EL (cell line): ENCODE measurements at places on chromosomes 7 and 10.

GRCh38 chr10:92714152-92714845 is 24.5 kb downstream of the HHEX start:
- DNase-seq: no peak

- DNase-seq: no peak
These were observed 311.0 kb downstream of the ANKRD30A start for GRCh38 chr10:37436357-37436756.

DNA sequence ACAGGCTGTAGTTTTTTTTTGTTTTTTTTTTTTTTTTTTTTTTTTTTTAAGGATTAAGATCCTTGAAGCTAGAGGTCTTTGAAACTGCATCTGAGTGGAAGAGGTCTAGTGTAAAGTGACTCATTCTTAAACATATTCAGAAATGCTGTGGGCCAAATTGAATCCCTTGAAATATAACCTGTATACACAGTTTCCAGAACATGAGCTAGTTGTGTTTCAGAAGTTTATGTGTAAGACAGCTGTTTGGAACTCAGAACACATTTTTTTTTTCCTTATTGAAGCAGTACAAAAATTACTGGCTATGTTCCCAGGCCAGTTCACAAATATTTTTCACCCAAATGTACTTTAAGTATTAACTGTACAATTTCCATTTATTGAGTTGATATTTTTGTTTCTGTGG is 67.9 kb downstream of the PPP1R9A start:
- DNase-seq: peak; percentile 37

DNA sequence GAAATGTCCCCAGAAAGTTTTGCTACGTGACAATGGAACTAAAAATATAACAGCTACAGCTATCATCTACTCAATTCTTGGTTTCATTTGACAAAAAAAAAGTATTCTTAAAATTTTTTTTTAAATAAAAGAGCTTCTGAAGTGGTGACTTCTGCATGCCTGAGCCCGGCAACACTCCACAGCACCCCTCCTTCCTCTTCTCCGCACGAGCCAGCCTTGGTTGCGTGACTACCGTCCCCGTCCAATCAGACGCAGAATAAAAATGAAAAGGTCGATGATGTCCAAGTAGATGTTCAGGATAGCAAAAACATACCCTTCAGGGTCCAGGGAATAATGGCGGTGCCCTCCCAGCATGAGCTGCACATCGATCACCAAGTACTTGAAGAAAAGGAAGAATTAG is 34.5 kb upstream of the GATAD1 start:
- DNase-seq: no peak

DNA sequence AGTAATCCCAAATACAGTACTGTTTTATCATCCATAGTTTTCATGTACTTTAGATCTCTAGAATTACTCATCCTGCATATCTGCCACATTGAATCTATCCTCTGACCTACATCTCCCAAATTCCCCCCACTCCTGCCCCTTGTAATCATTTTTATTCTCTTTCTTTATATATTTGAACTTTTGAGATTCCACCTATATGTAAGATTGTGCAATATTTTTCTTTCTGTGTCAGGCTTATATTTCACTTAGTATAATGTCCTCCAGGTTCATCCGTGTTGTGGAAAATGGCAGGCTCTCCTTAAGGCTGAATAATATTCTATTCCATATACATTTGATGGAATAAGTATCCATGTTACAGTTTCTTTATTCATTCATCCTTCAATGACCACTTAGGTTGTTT is 640.4 kb downstream of the POM121L12 start:
- DNase-seq: no peak

DNA sequence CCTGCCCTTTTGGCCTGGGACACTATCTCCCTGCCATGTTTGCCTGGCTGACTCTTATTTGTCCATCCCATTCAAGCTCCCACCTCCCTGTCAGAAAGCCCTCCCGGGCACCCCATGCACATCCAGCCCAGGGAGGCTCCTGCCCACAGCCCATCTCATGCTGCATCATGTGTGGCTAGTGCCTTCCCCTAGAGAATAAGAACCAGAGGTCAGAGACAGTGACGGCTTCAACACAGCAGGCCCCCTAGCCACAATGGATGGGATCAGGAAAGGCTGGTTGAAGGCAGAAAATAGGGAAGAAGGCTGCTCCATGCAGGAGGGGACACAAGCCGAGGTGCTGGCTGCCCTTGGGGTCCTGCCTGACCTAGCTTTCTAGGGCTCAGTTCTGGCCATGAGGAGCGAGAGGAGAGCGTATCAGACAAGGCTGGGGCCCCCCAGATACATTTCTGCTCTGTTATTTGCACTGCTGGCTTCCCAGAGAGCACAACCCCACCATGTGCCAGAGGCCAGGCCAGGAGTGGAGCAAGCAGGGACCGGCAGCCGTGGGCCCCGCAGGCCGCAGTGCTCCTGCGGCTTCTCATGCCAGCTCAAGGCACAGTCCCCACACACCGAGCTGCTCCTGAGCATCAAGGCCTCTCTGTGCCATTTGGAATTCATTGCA is 161.1 kb upstream of the ZMIZ1 start:
- no peak for DNase-seq

DNA sequence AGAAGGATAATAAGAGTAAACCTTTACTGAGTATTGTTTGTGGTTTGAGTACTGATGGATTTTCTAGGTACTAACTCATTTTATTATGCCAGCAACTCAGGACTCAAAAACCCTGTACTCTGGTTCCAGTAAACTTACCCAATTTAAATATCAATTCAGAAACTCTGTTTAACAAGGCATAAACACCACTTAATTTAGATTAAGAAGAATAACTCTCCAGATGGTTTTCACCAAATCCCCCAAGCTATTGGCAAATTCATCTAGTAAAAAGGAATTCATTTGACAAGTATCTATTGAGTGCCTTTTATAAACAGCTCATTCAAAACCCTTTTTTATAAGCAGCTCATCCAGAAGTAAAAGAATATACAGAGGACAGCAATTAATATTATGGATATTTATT is 572.4 kb downstream of the PHTF2 start:
- no peak for DNase-seq

DNA sequence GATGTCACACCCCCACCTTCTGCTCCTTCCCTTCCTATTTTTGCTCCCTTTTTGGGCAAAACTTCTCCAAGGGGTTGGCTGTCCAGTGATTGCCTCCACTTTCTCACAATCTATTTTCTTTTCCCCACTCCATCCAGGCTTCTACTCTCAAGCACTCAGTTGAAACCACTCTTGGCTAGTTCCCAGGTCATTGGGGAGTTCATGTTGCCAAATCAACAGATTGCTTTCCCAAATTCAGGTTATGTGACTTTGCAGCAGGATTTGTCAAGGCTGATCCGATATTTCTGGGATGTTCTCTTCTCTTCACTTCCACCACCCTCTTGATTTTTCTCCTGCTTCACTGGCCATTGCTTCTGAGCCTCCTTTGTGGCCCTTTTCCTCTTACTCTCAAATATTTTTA is 258.7 kb upstream of the SLC26A5 start:
- DNase-seq: no peak

- DNase-seq: no peak
These were observed 5.0 kb downstream of the LRRC27 start for GRCh38 chr10:132336919-132337407.

DNA sequence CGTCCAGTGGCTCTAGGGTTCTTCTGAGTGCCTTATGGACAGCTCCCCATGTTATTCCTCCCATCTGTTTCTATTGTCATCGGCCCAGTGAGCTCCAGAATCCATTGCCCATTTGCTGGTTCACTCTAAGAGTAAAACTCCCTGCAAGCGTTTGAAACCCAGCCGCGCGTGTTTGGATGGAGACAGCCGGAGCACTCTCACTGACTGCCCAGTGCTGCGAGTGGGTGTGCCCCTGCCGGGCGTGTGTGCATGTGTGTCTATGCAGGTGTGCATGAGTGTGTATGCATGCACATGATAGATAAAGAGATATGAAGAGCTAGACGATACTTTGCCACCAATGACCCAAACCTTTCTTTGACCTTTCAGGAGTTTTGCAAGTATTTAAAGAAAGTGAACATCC is 347.2 kb upstream of the MKI67 start:
- DNase-seq: no peak

DNA sequence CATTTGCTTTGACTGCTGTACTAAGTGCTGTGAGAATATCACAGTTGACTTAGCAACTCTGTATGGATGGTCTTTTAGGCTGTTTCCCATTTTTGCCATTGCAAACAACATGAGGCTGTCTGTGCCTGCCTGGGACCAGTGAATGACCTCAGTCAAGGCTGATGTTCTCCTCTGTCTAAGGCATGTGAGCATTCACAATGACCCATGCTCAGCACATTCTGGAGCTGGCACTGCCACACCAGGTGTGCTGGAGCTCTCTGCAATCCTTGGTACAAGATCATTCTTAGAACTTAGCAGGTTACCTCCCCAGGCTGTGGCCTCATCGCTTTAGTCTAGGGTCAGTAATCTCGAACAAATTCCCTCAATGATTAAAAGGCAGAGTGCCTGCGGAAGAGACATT is 61.9 kb downstream of the SH3PXD2A start:
- no peak for DNase-seq

- no peak for DNase-seq
These were observed 67.6 kb downstream of the CAV1 start for GRCh38 chr7:116592445-116592844.

DNA sequence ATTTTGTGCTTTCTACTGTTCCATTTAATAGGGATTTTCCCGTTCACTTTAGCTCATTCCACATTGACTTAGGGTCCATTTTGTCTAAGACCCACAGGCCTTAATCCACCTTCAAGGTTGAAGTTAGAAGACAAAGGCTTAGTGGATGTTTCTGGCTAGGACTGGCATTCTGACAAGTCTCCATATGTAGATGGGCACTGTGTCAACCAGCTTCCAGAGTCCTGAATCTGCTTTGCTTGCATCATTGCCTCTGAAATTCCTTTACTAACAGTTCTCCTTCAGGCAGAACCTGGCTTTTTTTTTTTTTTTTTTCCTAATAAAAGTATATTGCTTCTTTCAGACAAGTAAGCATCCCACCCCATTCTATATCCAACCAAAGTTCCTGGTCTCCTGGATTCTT is 69.6 kb upstream of the PDCD4 start:
- peak; percentile 71 for DNase-seq

DNA sequence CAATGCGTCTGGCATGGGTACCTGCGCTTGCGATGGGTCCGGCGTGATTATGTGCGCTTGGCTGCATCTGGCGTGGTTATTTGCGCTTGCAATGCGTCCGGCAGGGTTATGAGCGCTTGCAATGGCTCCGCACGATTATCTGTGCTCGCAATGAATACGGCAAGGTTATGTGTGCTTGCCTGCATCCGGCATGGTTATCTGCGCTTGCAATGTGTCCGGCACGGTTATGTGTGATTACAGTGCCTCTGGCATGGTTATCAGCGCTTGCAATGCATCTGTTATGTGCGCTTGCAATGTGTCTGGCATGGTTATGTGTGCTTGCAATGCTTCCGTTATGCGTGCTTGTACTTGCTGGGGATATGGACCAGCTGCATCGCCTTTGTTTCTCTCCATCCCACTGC is 37.7 kb downstream of the RBAK start:
- DNase-seq: no peak

DNA sequence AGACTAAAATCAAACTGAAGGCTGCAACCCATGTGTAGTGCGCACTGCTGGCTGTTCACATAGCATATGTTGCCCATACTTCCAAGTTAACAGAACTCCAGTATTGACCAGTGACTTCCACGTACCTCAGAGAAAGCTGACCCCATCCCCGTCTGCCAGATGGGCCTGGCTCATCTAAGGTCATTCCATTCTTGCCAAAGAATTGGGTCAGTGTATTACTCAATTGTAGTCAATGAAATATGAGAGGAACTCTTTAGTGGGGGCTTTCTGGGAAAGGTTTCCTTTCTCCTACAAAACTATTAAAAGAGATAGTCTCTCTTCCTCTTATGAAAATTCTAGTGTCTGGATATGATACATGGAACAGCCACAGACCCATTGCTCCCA is 238.6 kb downstream of the COBL start:
- DNase-seq: no peak

DNA sequence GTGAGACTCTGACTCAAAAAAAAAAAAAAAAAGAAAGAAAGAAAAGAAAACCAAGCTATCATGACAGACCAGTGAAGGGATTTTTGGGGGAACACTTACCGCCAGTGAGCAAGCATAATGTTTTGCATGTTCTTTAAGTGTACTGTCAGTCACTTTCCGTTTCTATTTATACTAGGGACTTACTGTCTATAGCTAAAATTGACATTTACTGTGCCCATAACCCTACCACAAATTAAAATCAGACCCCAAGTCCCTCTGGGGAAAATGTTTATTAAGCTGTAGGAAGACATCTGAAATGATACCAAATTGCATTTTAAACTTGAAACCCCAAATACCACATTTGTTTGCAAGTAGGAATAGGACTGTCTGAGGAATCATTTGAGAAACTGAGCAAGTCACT is 252.8 kb downstream of the TRIL start:
- no peak for DNase-seq

DNA sequence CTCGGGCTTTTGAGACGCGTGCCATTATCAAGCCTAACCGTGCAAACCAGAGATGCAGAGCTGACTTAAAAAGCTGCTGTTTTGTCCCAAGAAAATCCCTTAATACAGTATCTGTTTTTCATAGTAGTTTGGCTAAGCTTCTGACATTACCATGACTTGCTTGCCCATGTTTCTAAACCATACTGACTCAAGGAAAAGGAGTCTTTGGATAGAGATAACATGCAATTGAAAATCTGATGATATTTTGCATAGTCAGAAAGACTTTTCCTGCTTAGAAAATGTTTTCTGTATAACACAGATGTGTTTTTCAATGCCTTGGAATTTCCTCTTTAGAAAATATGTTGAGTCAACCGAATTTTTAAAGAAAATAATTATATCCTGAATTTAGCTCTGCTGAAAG is 21.5 kb upstream of the AKR1E2 start:
- peak; percentile 38 for DNase-seq

DNA sequence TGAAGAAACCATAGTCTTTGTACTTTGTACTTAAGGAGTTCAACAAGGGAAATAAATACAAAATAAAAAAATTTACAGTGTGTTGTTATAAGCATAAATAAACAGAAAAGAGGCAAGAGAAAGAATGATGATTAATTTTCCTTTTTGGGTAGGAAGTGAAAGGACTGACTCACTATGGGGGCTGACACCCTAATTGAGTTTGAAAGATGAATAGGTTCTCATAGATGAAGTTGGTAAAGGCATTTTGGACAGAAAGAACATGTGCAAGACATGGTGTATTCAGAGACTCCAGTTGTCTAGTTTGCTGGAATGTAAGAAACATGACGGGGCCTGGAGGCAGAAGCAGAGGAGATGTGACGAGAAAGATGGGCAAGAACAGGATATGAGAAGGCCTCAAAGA is 83.7 kb downstream of the VPS50 start:
- peak; percentile 63 for DNase-seq

- DNase-seq: no peak
These were observed 1.1 kb upstream of the ACTR3C start for GRCh38 chr7:150324373-150324961.

- no peak for DNase-seq
These were observed 8.2 kb downstream of the LOXL4 start for GRCh38 chr10:98259606-98260315.

- no peak for DNase-seq
These were observed 119.2 kb downstream of the PPP1R9A start for GRCh38 chr7:95026421-95027072.

GRCh38 chr7:103343332-103343731 is 1.2 kb downstream of the DNAJC2 start:
- DNase-seq: no peak

GRCh38 chr7:5314864-5315263 is 32.1 kb downstream of the SLC29A4 start:
- DNase-seq: no peak

- DNase-seq: no peak
These were observed 996 bp upstream of the C10orf90 start for GRCh38 chr10:126671402-126671975.

GRCh38 chr7:16561943-16562342 is 35.3 kb downstream of the LRRC72 start:
- DNase-seq: no peak

- no peak for DNase-seq
These were observed at the start of gene STAMBPL1 for GRCh38 chr10:88879534-88880281. Gene STAMBPL1 (plus strand): TSS chr10:88880245. CDS start chr10:88901709, 21,464 bp downstream.
